NK-92 treated with Interleukin-12 subunit alpha and Interleukin-12 subunit beta, amount 100 ng/mL, for 24 hours (cell line): ENCODE measurements at places on chromosomes 4 and X.

DNA sequence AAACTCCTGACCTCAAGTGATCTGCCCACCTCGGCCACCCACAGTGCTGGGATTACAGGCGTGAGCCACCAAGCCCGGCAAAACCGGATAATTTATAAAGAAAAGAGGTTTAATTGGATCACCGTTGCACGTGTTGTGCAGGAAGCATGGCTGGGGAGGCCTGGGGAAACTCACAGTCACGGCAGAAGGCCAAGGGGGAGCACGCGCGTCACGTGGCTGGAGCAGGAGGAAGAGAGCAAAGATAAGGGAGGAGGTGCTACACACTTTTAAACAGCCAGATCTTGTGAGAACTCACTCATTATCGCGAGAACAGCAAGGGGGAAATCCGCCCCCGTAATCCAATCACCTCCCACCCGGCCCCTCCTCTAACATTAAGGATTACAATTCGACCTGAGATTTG lies 177.9 kb upstream of the TENM3 start:
- DNase-seq: no peak

GRCh38 chr4:164731827-164732474 lies 22.0 kb upstream of the SMIM31 start:
- DNase-seq: peak; percentile 4

GRCh38 chrX:38341442-38341841 lies 11.0 kb upstream of the OTC start:
- no peak for DNase-seq

DNA sequence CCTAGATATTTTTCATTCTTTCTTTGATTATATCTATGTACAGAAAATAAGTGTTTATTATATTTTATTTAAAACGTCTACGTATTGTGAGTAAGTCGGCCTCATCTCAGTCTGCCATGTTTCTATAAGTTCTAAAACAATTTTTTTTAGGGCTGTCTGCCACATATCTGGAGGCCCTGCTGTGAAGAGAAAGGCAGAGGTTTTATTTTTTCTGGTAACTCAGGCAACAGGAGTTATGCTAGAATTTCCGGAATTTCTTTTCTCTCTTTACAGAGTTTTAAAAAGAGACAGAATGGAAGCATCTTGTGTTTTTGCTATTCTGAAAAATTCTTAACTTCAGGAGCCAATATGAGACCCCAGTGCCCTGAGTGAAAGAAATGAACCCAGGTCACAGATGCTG lies 1124.0 kb upstream of the TENM3 start:
- DNase-seq: no peak

GRCh38 chr4:112852601-112853000 lies 196.9 kb upstream of the ANK2 start:
- no peak for DNase-seq

DNA sequence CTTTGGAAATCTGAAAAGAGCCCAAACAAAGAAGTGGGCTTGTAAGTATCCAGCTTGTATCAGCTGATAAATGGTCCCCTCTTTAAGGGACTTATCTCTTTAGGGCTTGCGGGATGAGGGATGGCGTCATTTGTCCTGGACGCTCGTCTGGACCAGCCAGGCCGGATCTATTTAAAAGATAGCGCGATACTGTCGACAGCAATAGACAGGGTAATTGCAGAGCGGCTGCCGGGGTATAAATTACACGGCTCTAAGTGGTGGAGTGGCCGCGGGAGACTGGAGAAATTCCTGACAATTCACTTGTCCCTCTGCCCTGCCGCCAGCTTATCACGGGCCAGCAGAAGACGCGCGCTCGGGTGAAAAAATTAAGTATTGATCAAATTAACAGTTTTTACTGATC lies 90.7 kb downstream of the FAM53A start:
- DNase-seq: no peak

- no peak for DNase-seq
Measured at GRCh38 chr4:115437739-115438138, 324.3 kb upstream of the NDST4 start.

GRCh38 chrX:10117864-10118377 lies 38.9 kb upstream of the CLCN4 start:
- no peak for DNase-seq

GRCh38 chr4:39429476-39430334 lies 23.0 kb downstream of the KLB start:
- DNase-seq: no peak

- no peak for DNase-seq
Measured at GRCh38 chrX:47366041-47366722, 4.2 kb upstream of the ZNF157 start.

DNA sequence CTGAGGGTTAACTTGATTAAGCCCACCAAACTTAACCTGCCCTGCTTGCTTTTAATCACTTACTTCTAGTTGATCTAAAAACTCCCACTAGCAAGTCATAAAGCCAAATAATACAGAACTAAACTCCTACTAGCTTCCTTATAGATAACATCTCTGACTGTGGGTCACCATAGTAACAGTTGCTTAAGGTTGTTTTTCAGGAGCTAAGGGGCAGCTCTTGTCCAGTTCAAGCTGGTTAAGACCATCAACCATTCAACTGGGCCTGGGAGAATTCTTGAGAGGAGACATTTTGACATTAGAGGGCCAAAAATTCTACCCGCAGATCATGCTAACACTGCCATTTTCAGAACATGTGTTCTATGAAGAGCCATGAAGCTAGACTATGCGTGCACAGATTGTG lies 67.0 kb downstream of the UCHL1 start:
- no peak for DNase-seq

DNA sequence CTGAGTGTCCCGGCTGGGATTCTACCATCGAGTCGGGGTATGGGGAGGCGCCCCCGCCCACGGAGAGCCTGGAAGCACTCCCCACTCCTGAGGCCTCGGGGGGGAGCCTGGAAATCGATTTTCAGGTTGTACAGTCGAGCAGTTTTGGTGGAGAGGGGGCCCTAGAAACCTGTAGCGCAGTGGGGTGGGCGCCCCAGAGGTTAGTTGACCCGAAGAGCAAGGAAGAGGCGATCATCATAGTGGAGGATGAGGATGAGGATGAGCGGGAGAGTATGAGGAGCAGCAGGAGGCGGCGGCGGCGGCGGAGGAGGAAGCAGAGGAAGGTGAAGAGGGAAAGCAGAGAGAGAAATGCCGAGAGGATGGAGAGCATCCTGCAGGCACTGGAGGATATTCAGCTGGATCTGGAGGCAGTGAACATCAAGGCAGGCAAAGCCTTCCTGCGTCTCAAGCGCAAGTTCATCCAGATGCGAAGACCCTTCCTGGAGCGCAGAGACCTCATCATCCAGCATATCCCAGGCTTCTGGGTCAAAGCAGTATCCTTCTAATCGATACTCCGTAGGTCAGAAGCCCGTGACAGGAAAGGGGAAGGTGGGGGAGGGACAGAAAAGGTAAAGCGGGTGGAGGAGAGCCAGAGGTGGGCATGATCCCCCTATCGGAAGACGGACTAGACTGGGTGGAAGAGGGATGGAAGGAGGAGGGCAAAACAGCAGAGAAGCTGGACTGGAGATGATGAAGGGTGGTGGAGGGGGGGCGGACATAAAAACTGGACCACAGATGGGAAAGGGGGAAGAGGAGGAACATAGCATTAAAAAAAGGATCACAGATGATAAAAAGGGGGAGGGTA lies 828 bp downstream of the TSPYL2 start:
- no peak for DNase-seq

DNA sequence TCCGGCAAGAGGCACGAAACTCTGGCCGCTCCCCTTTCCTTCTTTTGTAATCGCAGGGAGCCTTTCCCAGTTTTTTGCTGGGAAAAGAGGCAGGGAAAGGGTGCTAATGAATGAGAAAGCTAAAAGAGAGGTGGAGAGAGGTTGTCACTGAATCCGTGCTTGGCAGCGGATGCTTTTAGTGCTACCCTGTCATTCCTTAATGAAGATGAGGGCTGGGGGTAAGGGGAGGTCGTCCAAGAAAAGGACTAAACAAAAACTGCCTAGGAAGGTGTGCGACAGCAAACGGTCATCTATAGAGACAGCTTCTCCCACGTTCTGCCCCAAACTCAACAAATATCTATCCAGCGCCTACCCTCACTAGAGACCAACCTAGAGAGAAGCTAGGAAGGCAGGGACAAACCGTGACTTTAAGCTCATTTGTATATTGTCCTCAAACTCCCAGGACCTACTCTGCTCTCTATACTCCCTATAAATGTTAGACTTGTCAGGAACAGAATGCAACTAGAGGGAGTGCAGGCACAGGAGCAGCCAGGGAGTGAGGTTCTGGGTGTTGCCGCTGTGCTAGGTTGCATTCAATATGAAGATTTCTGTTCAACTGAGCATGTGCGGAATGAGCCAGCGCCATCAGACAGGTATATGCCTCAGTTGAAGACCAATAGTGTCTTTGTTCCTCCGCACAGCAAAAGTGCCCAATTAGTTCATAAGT lies 777 bp upstream of the CASK start:
- DNase-seq: no peak

- DNase-seq: peak; percentile 5
Measured at GRCh38 chrX:107678957-107679740, 50.8 kb downstream of the PRPS1 start.

- DNase-seq: no peak
Measured at GRCh38 chrX:39728852-39729598, 368.7 kb downstream of the BCOR start.

GRCh38 chr4:15912236-15912635 lies 26.3 kb downstream of the FGFBP1 start:
- DNase-seq: no peak

- DNase-seq: no peak
Measured at GRCh38 chr4:152939621-152940020, 3.5 kb downstream of the FHDC1 start.

DNA sequence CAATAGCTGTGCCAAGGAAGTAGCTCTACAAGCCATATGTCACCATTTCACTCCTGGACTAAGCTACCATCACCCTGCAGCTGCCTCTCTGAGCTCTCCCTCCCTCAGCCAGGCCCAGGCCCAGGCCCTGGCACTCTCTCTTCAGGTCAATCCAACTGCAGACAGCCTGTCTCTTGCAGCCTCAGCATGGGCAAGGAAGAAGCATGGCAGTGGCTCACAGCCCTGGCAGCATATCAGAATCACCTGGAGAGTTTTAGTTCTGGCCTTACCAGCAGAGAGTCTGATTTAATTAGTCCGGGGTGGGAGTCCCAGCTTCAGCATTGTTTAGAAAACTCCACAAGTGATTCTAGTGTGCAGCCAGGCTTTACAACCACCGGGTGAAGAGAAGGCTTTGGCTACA lies 31.5 kb downstream of the NALF2 start:
- DNase-seq: no peak

- no peak for DNase-seq
Measured at GRCh38 chr4:112377594-112378242, 80.5 kb downstream of the ALPK1 start.

DNA sequence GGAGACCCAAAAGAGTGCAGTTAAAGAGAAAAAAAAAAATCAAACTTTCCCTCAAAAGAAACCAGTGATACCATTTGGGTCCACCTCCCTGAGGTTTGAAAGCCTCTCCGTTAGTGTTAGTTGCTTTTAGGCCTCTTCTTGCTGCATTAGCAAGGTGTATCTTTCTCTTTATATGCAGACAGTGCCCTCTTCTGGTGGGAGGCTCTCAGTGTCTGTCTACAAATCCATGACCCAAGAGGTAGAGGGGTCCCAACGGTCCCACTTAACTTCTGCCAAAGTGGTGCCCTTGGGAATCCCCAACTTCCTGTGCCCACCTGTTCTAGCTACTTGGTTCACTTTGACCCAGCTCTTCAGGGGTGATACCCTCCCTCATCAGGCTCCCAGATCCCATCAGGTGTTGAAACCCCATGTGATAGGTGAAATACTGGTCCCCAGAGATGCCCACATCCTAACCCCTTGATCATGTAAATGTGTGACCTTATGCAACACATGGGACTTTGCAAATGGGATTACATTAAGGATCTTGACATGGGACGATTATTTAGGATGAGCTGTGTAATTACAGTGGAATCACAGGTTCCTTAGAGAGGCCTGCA lies 63.7 kb upstream of the CD99 start:
- no peak for DNase-seq

DNA sequence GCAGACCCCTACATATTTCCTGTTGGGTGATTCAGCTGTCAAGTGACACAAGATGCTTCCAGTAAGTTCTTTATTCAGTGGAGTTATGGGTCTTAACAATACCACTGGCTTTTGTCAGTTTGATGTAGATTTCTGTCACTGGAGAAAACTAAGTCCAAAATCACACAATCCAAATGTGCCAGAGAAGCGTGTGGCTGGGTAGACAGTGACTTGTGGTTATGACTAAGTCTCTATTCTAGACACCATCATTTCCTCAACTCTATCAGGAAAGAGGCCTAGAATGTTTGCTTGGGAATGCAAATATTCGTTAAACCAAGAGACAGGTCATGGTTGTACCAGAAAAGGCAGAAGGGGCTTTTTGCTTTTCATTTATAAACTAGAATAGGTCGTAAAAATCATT lies 54.4 kb upstream of the HS3ST1 start:
- no peak for DNase-seq

- no peak for DNase-seq
Measured at GRCh38 chr4:23717528-23718248, 172.2 kb downstream of the PPARGC1A start.
